ENCODE measurements at places on chromosomes 3 and 15.

DNA sequence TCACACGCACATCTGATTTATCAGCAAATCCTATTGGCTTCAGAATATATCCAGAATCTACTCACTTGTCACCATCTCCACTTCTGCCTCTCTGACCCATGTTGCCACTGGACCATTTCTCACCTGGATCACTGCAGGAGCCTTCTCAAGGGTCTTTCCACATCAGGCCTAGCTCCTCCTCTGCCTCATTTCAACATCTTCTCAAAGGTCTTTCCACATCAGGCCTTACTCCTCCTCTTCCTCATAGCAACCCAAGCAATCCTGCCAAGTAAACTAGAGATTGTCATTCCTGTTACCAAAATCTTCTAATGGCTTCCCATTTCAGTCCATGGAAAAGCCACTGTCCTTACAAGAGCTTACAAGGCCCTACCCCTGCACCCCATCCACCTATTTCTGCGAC, 18.0 kb upstream of the DUT start:
- DNase-seq = no peak

DNA sequence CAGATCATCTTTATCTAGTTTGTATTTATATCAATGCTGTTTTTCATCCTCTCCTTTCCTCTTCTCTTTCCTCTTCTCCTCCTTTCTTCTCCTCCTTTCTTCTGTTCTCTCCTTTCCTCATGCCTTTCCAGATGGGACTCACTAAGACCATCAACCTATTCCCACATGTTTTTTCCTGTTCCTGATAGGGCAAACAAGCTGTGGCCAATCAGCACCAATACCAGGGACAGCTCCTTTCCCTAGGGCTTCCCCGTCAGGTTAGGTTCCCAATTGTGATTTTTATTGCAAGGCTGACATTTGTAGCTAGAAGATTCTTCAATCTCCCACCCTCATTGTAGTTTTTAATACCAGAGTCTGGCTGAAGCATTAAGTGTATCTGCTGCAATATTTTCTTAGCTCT, 76.3 kb upstream of the COL8A1 start:
- DNase-seq = no peak

GRCh38 chr3:117427081-117427480, 717.5 kb downstream of the TUSC7 start:
- DNase-seq = no peak

DNA sequence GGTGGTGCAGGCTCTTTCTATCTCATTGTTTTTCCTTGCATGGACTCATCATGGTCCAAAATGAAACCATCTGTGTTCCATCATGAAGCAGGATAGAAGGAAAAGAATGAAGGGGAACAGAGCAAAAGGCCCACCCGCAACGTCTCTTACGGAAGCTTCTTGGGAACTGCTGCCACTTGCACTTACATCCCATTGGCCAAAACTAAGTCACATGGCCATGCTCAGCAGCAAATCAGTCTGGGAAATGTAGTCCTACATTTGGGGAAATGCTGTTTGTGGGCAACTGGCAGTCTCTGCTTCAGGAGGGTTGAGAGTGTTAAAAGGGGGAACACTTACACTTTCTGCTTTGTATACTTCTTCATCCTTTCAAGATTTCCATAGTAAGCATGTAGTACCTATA, 191.6 kb downstream of the SV2B start:
- no peak for DNase-seq

GRCh38 chr3:71521940-71522876, 61.3 kb downstream of the FOXP1 start:
- DNase-seq = no peak

DNA sequence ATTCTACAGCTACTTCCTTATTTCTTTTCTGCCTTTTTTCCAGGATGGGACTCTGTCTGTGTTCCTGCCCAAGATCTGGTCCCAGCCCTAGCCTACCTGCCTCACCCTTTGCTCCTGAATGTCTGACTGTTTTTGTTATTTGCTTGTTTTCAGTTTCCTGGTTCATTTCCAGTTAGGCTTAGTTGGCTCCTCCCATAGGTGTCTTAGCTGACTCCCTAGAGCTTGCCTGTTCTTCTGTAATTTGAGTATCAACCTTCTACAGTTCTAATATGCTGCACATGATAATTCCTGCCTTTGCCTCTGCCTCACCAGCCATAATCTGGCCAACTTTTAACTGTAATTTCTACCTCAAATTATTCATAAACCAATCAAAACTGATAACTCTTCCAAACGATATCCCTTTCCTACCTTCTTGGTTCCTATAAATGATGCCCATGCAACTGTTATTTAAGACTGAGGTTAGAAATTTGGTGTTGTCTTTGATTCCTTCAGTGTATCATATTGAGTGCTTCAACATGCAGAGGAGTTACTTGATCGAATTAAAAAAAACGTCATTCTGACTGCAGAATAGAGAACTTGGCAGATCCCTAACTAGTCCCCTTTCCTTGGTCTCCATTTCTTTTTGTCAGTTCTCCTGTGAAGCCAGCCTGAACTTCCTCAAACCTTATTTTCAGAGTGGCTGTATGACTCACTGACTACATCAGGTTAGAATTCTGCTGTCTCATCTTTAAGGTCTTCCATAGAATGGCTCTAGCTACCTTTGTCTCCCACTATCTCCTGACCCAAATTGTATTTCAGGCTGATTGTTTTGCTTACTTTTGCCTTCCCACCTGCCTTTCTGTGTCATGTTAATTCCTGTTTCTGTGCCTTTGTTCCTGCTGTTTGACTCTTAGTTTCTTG, 8.4 kb downstream of the GOLM2 start:
- DNase-seq = no peak

All from activated T-cell treated with anti-CD3 and anti-CD28 coated beads, Interleukin-2, amount 50 U/mL, for 1 hour (primary cell).